ENCODE measurements at places on chromosomes 5 and 9.

GRCh38 chr5:133108481-133108921 is 56.7 kb downstream of the HSPA4 start:
- no peak for DNase-seq

DNA sequence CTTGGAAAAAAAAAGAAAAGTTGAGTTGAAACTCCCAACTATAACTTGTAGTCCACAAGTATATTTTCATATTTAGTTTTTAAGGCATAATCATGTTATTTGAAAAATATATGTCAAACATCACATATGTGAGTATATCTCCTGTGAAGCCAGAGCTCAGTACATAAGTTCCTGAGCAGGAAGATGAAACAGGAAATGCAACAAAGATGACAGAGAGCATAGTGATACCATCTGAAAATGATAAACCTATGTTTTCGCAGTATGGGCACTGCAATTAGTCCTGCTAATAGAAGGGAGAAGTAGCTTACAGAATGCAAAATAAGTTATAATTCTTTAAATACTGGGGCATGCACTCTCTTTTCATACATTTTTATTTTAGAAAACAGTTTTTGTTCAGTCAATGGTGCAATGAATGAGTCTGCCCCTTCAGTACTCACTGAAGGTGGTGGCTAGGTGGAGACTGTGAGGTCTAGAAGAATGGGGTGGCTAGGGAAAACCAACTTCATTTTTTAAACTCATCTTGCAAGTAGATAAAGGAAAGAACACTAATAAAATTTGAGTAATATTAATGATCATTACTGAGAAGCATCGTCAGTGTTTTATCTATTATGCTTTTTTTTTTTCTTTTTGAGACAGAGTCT is 54.1 kb upstream of the FYB1 start:
- DNase-seq = no peak

DNA sequence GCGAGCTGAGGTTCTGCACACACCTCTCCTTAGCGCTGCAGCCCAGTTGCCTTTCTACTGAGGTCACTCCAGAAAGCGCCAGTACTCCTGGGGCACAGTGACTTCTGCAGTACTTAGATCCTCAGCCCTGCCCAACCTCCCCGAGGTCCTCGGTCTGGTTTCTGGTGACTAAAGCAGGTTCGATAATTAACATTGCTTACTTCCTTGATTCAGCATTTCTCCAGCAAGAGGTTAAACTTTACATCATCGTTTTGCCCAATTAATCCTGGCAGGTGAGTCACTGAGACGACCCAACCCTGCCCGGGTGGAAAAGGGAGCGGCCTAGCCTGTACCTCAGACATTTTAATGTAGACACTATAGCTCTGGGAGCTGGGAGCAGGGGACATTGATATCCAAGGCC is 77.6 kb downstream of the PLAC8L1 start:
- DNase-seq = no peak

DNA sequence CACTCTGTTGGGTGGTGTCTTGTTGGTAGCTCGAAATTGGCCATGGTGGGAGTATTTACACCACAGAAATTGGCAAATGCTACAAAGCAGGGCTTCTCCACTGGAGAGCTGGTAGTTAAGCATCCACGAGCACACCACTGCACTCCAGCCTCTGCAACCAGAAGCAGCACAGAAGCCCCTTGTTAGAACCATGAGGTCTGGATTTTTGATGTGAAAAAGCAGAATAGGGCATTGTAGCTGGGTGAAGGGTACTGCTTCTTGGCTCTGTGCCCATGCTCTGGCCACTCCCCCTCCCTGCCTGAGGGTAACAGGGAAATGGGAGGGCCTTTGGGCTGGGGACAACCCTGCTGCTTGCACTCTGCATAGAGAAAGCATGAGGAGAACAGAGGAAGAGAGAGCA is 81.2 kb upstream of the UBTD2 start:
- no peak for DNase-seq

DNA sequence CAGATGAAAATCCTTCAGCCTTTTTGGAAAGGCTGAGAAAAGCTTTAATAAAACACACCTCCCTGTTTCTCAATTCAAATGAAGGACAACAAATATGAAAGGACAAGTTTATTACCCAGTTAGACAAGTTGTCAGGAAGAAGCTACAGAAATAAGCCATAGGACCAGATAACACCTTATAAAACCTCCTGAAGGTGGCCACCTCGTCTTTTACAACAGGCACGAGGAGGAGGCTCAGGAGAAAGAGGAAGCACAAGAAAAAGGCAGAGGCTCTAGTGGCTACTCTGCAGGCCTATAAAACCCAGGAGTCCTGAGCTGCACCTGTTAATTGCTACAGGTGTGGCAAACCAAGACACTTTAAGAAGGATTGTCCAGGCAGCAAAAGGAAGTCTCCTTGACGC is 352.1 kb upstream of the CDH18 start:
- no peak for DNase-seq

- DNase-seq = peak; percentile 55
Observed at GRCh38 chr9:68705531-68706362, 707 bp downstream of the PIP5K1B start.

DNA sequence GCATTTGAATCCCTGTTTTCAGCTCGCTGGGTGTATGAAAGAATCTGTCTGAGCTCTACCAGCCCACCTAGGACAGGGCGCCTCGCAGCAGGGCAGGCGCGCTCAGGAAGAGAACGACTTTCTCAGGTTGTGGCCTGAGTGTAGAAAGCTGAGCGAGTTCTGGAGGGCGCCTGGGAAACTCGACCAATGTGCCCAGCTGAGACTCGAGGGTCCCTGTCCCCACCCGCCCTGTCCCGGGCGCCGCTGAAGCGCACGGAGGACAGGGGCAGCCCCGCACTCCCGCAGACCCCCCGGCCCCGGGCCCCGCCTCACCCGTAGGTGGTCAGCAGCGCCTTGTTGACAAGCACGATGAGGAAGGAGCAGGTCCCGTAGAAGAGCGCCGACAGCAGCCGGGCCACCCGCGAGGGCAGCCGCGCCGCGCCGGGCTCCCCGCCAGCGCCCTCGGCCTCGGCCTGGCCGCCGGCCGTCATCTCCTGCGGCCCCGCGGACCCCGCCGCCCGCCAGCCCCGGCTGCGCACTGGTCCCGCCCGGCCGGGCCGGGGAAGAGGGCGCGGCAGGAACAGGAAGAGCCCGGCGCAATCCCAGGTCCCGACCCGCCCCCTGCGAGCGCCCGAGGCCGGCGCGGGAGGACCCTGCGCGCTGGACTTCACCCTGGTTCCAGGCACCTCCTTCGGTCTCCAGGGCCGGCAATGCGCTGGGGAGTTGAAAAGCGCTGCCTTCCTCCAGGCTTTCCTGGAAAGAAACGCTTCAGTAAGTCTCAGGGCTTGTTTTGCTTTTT is at the start of gene SLC35D2:
Gene SLC35D2 (minus strand): TSS at position 547 of the 778 bp plus-strand sequence. CDS start 77 bp downstream, at position 470.
- no peak for DNase-seq
